ENCODE measurements at places on chromosomes 2 and 18. TPM values are rescaled to one million over a fixed set of nuclear protein-coding genes. Genes with fewer than 3 reads are reported as not detected.
A peak's percentile ranks its signal among the peaks of the same experiment; 100 is the strongest.

Gene IL18RAP
- total RNA-seq = 1.4 TPM

Gene FHL2
- total RNA-seq = not detected

Gene VIL1
- total RNA-seq = not detected

Gene IL1R1
- total RNA-seq = not detected

Gene POLE4
- 53.3 TPM for total RNA-seq

Gene EVX2
- not detected for total RNA-seq

Gene KIAA2012
- total RNA-seq = not detected

- peaks cover 35% of the 10 kb centered on the region for H3K4me1 ChIP-seq
- H3K27me3 ChIP-seq = peaks cover 6% of the 10 kb centered on the region
- peak overlapping the region; percentile 73 for H3K27ac ChIP-seq
- no peaks in the 10 kb centered on the region for H3K36me3 ChIP-seq
- H3K4me3 ChIP-seq = no peak overlapping the region
Measured at GRCh38 chr2:8582651-8583399, 99.0 kb upstream of the ID2 start.

- no peaks in the 10 kb centered on the region for H3K4me1 ChIP-seq
- H3K27me3 ChIP-seq = no peaks in the 10 kb centered on the region
- no peak for DNase-seq
- H3K27ac ChIP-seq = no peak overlapping the region
- H3K36me3 ChIP-seq = no peaks in the 10 kb centered on the region
- H3K4me3 ChIP-seq = no peak overlapping the region
Measured at GRCh38 chr2:204885747-204886146, 340.5 kb downstream of the PARD3B start.

- no peak overlapping the region for H3K4me3 ChIP-seq
- no peaks in the 10 kb centered on the region for H3K27me3 ChIP-seq
- no peaks in the 10 kb centered on the region for H3K36me3 ChIP-seq
- no peaks in the 10 kb centered on the region for H3K4me1 ChIP-seq
Measured at GRCh38 chr18:32289483-32290075, 99.7 kb downstream of the MEP1B start.

GRCh38 chr2:164114937-164115336 lies 379.1 kb upstream of the FIGN start:
- H3K36me3 ChIP-seq = no peaks in the 10 kb centered on the region
- DNase-seq = no peak
- no peak overlapping the region for H3K27ac ChIP-seq
- H3K4me1 ChIP-seq = no peaks in the 10 kb centered on the region

DNA sequence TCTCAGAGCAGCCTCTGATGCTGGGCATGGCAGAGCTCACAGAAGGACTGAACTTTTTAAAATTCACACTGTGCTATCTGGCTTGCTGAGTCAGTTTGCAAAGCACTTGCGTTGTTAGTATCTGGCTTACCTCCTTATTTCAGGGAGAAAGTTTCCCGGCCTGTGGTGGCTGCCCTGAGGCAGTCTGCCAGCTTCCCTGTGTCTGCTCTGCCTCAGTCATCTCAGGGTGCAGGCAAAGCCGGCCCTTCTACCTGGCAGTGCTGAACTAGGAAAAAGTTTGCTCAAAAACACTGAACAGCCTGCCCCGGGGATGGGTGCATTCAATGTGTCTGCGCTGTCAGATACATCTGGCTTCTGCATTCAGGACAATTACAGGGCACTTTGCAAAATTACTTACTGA lies 90.2 kb upstream of the UXS1 start:
- H3K36me3 ChIP-seq = no peaks in the 10 kb centered on the region
- H3K4me3 ChIP-seq = no peak overlapping the region
- no peaks in the 10 kb centered on the region for H3K4me1 ChIP-seq
- no peak for DNase-seq
- H3K27me3 ChIP-seq = no peaks in the 10 kb centered on the region
- H3K27ac ChIP-seq = no peak overlapping the region

GRCh38 chr2:128488434-128488833 lies 169.8 kb upstream of the HS6ST1 start:
- H3K4me3 ChIP-seq = no peak overlapping the region
- H3K27ac ChIP-seq = no peak overlapping the region
- no peaks in the 10 kb centered on the region for H3K4me1 ChIP-seq
- H3K27me3 ChIP-seq = no peaks in the 10 kb centered on the region
- no peaks in the 10 kb centered on the region for H3K36me3 ChIP-seq

Measured in B cell (primary cell).